ENCODE measurements at places on chromosomes 2 and 18. TPM values are rescaled to one million over a fixed set of nuclear protein-coding genes. Genes with fewer than 3 reads are reported as not detected.

Gene GLI2
- total RNA-seq: 2.8 TPM

Gene TCF4
- total RNA-seq: 73.6 TPM

Gene LYPD6
- total RNA-seq: 0.28 TPM

Gene RND3
- total RNA-seq: 32.7 TPM

Gene POTEE
- not detected for total RNA-seq

Gene OR6B2
- not detected for total RNA-seq

Gene RGPD5
- total RNA-seq: 41.4 TPM

Gene HOXD8
- 0.17 TPM for total RNA-seq

Gene ZBTB14
- total RNA-seq: 8.2 TPM

Gene GBX2
- total RNA-seq: not detected

Gene PLA2R1
- total RNA-seq: 4.1 TPM

Gene MPV17
- total RNA-seq: 52.4 TPM

Gene UGT1A4
- not detected for total RNA-seq

Gene MAL
- total RNA-seq: 10.0 TPM

Gene DAW1
- not detected for total RNA-seq

Gene LIMS4
- total RNA-seq: 3.4 TPM

Gene CTAGE1
- total RNA-seq: not detected

Gene AGAP1
- 24.1 TPM for total RNA-seq

Gene ROCK1
- total RNA-seq: 37.5 TPM

Gene MAP3K19
- total RNA-seq: not detected

Gene EMILIN2
- total RNA-seq: 6.8 TPM

Gene AOX1
- 17.3 TPM for total RNA-seq

Gene MLPH
- 57.8 TPM for total RNA-seq

Gene SOX11
- 0.91 TPM for total RNA-seq

Gene EGR4
- total RNA-seq: not detected

Gene CYP1B1
- 46.5 TPM for total RNA-seq

Gene OST4
- total RNA-seq: 425 TPM

Gene FAM136A
- total RNA-seq: 21.1 TPM

Gene SERPINB2
- total RNA-seq: not detected

Gene GKN1
- total RNA-seq: not detected

Gene INHBB
- 1.7 TPM for total RNA-seq

Gene FBLN7
- 1.5 TPM for total RNA-seq

Gene IL1RN
- 0.71 TPM for total RNA-seq

Gene LIMS3
- total RNA-seq: 8.7 TPM

Gene RESP18
- total RNA-seq: not detected

Gene C2orf49
- total RNA-seq: 19.1 TPM

Gene MARCO
- total RNA-seq: 96.6 TPM

Gene HOXD3
- not detected for total RNA-seq

Gene ASAP2
- 15.2 TPM for total RNA-seq

Gene OTX1
- not detected for total RNA-seq

Gene DSG1
- total RNA-seq: 3.2 TPM

Gene GPR35
- 1.2 TPM for total RNA-seq

Gene COBLL1
- 8.8 TPM for total RNA-seq

Gene SLC35F5
- total RNA-seq: 52.7 TPM

Gene ITGB6
- total RNA-seq: 2.2 TPM

Gene HOXD10
- not detected for total RNA-seq
